ENCODE measurements at places on chromosomes 11 and 22. TPM values are rescaled to one million over a fixed set of nuclear protein-coding genes. Genes with fewer than 3 reads are reported as not detected.
A peak's percentile ranks its signal among the peaks of the same experiment; 100 is the strongest.

BIK gene
- total RNA-seq, result 19.0 TPM

OR52N4 gene
- total RNA-seq, result not detected

TSGA10IP gene
- not detected for total RNA-seq

OR6T1 gene
- not detected for total RNA-seq

CD3D gene
- total RNA-seq, result 12.4 TPM

KRTAP5-1 gene
- total RNA-seq, result not detected

CHID1 gene
- total RNA-seq, result 101 TPM

ANO5 gene
- total RNA-seq, result 10.4 TPM

RAB1B gene
- total RNA-seq, result 187 TPM

ST14 gene
- total RNA-seq, result 193 TPM

DNA sequence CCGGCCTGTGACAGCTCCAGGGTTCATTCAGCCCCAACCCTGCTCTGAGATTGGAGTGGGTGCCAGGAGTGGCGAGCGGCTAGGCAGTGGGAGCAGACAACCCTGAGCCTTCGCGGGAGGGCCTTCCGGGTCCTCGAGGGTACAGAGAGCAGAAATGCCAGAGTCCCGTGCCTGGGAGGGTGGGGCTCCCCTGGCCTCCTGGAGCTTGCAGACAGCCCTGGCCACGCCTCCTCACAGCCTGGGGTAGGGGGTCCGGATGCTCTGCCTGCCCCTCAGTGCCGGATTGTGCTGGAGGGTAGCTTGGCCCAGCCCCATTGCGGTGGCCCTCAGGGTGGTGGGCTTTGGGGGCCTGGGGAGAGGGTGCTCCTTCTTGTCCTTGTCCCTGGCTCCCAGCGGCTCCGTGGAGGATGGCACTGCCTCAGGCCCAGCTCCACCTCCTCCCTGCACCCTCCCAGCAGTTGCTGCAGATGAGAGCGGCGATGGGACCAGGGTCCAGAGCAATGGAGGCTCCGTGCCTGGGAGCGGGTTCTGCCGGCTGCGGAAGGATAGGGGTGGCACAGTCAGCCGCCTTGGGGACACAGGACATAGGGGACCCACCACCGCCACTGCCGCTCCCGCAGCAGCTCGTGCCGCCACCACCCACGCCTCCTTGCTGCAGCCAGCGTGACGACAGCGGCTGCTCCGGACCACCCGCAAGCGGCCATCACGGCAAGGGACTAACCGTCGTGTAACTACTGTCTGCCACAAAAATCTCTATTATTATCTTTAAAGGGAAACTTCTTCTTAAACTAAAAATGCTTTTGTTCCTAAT, 34.9 kb upstream of the OR10G7 start:
- DNase-seq, result no peak

GRCh38 chr22:19994851-19995610, 21.6 kb downstream of the ARVCF start:
- no peak for DNase-seq

DNA sequence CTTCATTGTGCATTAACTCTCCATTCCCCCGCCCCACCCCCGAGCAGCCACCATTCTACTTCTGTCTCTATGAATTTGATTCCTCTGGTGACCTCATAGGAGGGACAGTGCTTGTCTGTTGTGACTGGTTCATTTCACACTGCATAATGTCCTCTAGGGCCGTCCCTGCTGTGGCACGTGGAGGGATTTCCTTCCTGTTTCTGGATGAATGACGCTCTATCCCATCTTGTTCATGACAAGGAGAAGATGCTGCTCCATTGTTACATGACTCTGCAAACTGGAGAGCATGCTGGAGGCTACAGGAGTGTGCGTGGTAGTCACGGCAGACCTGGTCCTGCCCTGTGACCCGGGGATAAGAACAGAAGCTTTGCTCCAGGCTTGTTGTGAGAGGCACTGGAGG, 61.3 kb downstream of the RTL6 start:
- DNase-seq, result no peak

- DNase-seq, result no peak
Measured at GRCh38 chr11:73361953-73362776, 14.0 kb upstream of the RELT start.

DNA sequence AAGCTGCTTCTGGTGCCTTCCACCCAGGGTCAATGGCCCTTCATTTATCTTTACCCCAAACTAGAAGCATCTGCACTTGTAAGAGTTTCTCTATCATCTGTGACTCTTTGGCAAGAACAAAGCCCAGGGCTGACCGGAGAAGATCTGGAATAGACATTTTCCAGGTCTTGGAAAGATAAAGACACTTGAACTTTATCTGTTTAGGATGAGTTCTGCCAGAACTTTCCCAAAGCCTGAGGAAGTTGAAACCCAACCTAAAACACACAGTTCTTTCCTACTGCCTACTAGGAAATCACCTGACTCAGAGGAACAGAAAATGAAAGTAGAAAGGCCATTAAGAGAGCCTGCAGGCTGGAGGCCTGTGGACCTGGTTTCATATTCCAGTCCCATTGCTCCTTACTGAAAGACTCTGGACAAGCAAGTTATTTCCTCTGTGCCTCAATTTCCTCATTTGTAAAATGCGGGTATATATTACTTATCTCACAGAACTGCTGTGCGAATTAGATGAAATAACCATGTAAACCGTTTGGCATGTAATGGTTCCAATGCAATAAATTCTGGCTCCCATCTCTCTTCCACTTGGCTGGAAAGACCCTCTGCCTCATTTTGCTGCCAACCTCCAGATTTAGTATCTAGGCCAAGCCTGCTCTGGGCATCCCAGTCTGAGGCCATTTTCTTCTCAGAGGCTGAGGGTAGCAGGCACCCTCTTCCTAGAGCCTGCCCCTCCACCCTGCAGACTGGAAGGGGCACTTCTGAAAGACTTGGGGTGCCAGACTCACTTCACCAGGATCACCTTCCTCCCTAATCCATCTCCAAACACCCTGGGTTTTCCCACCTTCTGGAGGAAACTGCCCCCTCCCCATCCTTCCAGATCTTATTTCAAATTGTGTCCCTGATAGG, 1.2 kb downstream of the UBE2L6 start:
- peak; percentile 30 for DNase-seq

DNA sequence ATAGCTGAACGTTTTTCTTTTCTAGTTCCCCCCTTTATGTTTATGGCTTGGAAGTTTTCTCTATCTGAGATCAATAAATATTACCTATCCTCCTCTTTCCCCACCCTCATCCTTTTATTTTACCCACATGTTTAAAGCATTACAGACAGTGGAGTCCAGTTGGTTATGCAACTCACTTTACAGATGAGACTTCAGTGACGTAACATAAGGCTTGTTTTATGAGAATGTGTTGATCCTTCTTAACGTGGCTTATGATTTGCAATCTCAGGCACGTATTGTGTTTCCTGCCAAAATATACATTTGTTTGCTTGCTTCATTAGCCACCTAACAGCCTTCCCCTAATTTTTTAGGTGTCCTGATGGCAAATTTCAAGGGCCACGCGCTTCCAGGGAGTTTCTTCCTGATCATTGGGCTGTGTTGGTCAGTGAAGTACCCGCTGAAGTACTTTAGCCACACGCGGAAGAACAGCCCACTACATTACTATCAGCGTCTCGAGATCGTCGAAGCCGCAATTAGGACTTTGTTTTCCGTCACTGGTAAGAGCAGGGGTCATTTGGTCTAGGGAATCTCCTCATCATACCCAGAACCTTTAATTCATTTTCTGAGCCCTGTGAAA, 36.6 kb downstream of the TMEM45B start:
- no peak for DNase-seq

- no peak for DNase-seq
Measured at GRCh38 chr11:71406681-71407080, 41.5 kb downstream of the DHCR7 start.

DNA sequence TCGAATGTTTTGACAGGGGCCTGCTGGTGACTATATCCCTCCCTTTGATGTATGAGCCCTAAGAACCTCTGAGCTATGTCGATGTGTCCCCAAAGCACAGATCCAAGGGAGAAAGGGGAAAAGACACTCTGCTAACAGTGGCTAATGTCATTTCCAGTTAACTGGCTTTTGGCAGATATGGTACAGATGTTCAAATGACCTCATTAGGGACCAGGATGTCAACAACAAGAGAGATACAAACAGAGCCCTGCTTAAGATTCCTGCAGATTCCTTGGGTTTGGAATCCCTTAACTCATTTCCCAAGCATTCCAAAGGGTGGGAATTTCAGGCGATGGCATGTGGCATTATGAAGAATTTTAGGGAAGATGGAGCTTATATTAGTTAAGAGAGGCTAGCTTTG, 517.3 kb downstream of the SOX6 start:
- DNase-seq, result no peak

DNA sequence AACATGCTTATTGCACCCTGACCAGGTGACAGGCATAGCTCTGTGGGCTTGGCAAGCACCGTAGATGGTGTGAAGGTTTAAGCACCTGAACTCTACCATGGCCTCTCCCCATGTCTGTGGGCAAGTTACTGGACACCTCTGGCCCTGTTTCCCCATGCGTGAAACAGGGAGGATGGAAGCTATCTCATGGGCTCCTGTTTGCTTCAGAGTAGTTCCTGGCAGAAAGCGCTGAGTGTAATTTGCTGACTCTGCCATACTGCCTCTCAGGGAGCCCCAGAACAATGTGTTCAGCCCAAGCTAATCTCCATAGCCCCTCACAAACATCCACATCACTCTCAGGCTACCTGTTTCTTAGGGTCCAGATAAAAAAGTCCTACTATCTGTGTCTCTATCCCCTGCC, 2.4 kb downstream of the CBX6 start:
- DNase-seq, result peak; percentile 6

GRCh38 chr11:70699294-70700221, 301.2 kb downstream of the CTTN start:
- DNase-seq, result no peak

DNA sequence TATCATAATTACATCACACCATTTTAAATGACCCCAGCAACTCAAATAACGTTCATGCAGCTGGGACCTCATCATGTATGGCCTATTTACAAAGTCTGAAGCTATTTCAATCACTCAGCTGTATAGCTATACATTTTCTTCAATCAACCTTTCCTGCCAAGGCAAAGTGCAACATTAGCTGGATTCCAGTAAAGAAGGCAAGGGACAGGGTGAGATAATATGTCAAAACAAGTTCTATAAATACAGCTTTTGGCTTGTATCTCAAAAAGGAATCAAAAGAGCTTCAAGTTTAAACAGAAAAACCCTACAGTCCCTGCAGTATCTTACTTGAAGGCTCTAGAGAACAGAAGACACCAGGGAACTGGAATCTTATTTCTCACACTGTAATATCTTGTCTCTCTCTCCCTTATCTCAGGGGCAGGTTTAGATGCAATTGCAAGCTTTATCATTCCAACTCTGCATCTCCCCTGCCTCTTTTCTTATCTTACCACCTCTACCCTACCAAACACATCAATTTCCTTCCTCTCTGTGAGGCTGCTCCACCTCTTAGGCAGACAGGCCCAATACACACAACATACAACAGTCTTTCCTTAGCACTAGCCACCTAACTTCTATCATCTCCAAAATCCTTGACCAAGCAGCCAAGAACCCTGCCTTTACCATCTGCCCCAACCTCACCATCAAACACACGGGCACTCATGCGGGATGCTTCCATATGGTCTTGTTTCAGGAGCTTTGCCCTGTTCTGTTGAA, 34.5 kb downstream of the CELF1 start:
- DNase-seq, result no peak

GRCh38 chr22:49972163-49973017, 11.8 kb downstream of the PIM3 start:
- DNase-seq, result no peak

DNA sequence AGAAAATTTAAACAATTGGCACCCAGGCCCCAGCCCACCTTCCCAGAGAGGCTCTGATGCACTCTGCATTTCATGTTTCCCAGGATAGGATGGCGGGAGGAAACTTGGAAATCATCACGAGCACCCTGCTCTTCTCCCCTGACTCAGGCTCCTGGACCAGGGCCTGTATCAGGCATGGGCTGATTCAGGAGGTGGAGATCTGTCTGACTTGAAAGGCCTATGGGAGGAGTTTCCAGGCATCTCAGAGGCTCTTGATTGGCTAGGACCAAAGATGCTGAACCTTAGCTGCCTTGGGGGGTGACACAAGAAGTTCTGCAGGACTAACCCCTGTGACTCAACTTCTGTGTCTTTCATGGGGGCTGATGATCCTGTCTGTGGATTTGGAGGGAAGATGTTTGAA, 106.2 kb downstream of the PKNOX2 start:
- DNase-seq, result no peak

DNA sequence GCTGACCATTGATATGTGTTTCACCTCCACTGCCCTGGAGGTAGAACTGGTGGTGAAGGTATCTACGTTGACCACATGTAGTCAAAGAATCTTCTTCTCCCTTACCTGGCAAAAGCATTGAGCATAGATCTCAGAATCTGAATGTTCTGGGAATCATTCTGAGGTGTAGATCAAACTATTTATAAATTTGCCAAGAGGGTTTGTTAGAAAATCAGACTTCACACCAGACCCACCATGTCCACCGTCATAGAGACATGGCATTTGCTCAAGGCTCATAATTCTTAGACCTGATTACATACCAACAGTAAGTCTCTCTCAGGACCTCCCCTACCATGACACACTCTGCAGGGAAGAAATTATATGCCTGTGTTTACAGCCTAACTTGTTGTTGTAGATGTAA, at the start of gene OR8B2:
Gene OR8B2, minus strand, starts transcription at position 101 of the 400 bp plus-strand sequence. CDS start 1,156 bp downstream, outside the sequence.
- DNase-seq, result no peak

- peak; percentile 71 for DNase-seq
Measured at GRCh38 chr22:33811686-33812085, 108.6 kb downstream of the LARGE1 start.

- no peak for DNase-seq
Measured at GRCh38 chr22:19795617-19796008, 35.0 kb downstream of the TBX1 start.

DNA sequence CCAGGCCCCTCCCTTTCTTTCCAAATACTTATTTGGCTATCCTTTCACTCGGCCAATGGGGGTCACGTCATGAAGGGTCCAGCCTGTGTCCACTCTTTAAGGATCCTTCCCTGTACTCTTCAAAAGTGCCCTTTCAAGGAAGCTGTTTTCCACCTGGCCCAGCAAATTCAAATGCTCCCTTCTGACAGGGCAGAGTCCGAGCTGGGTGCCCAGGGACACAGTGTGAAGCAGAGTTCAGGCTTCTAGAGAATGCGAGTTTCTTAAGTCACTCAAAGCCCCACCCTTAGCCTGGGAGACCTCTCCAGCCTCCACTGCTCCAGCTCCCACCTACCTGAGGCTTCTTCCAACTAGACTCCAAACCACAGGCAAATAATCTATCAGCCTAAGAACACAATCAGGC, 5.5 kb upstream of the APOA1 start:
- peak; percentile 77 for DNase-seq

DNA sequence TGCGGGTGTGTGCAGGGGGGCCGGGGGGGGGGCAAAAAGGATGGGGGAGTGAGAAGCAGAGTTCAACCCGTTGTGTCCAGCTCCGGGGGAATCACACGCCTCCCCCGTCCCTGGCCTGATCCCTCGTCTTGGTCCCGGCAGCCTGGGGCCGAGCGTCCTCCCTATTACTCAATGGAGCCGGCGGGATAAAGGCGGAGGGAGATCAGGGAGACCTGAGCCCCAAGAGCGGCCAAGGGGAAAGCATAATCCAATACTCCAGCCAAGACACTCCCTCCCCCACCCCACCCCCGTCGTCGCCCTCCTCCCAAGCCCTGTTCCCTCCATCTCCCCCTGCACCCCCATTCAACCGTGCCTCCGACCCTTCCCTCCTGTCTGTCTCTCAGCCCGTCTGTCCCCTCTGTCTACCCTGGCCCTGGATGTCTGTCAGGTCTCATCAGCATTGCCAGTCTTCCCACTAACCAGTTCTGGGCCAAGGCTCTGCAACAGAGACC, 2.6 kb downstream of the PHOX2A start:
- DNase-seq, result no peak

GRCh38 chr22:23525510-23525909, 54.6 kb downstream of the IGLL1 start:
- DNase-seq, result no peak
